Stimulated activated CD4-positive, alpha-beta T cell treated with anti-CD3 and anti-CD28 coated beads, TNF-alpha, amount 100 ng/mL, for 1 hour (primary cell): ENCODE measurements at places on chromosomes 2 and 18.
A peak's percentile ranks its signal among the peaks of the same experiment; 100 is the strongest.

DNA sequence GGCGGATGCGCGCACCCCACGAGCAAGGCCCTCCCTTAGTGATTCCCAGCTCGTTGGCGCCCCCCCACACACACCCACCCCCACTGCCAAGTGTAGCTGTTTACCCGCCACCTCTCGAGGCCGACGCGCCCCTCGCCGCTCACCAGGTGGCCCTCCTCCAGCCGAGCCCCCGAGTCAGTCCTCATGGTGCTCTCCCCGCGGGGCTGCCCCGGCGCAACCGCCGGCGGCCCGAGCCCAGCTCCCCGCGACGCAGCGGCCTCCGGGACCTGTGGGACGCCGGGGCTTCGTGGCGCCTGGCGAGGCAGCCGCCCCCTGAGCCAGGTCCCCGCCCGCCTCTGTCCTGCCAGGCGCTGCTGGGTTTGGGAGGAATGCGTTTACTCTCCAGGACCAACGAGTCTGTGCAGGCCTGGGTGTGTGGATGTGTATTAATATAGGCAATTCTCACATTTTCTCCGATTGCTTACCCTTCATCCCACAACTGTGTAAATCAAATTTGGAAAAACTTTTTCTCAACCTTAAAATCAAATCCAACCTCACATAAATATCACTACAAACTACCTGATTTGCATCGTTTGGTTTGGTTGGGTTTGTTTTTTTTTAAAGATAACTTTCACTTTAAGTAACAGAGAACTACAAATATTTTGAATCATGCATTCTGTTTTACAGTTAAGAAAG, at the start of gene TMEM237:
TSS of gene TMEM237 (minus strand) at position 288 of the 675 bp plus-strand sequence. CDS start at position 185, 103 bp downstream.
- DNase-seq = peak; percentile 7

DNA sequence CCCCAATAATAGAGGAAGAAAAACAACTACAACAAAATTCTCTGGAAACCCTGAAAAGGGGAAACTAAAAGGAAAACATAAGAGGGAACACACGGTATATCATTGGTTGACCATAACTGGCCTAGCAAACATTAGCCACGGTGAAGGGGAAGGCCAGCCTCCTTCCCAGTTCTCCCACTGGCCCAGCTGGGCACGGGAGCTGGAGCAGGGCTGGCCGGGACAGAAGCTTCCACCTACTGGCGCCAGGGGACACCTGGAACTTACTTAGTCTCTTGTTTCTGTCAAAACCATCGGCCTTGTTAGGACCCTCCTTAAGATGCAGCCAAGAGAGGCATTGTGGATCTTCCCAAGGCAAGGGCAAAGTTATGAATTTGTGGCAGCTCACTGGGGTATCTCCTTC, 56.1 kb upstream of the DLGAP1 start:
- DNase-seq = no peak

DNA sequence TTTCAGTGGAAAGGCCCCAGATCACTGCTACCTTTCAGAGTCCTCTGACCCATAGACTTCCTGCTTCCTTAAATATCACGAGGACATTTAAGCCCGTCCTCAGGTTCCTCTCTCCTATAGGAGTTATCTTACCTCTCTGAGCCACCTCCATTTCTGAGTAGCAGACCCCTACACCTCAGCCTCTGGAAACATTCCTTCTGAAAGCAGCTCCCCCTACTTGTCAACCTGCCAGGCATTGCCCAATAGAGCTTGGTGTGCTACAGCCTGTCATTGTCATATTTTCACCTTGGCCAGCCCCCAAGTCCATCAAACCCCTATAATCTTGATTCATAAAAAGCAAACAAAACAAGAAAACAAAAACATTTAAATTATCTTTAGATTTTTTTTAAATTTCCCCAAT, 717.9 kb upstream of the SLC8A1 start:
- DNase-seq = no peak

DNA sequence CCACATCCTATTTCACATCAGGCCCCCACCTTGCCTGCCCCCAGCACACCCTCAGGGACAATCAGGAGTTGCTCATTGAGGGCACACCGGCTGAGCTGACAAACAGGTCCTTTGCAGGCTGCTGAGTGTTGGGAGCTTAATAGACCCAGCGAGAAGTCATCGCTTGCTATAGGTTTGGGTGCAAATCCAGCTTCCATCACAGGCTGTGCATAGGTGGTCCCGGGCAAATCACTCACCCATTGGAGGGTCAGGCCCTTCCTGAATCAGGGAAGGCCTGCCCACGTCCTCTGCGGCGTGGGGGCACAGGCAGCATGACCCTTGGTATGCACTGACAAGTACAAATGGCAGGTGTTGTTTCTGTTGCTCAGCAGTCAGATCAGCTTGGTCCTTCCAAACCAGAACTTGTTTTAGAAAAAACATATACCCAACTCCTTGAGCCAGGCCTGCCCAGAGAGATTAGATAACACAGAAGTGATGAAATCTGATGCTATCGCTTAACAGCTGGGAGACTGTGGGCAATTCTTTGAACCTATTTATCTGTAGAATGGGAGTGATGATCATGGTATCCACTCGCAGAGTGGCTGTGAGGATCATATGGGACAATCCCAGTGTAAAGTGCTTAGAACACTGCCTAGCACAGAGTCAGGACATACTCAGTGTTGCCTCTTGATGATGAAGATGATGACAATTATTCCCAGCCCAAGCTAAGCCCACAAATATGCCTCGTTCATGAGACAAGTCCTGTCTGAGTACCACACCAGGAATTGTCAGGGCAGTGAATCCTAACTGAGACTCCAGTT, 34.9 kb downstream of the SMAD7 start:
- no peak for DNase-seq

DNA sequence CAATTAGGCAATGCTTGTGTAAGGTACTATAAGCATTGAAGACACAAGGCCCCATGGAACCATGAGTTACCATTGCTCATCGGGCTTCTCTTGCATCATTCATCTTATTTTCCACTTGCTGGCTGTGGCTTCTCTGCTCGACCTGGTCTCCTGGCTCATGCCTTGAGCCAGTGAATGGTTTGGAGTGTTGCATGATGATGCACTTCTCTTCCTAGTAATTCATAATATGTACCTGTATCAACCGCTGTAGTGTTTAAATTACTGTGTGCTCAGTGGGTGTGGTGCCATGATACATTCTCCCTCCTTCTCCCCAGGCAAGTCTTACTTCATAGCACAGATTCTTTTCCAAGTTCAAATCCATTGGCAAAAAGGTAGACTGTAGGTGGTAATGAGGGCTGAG, 66.8 kb downstream of the ABCA12 start:
- DNase-seq = no peak

DNA sequence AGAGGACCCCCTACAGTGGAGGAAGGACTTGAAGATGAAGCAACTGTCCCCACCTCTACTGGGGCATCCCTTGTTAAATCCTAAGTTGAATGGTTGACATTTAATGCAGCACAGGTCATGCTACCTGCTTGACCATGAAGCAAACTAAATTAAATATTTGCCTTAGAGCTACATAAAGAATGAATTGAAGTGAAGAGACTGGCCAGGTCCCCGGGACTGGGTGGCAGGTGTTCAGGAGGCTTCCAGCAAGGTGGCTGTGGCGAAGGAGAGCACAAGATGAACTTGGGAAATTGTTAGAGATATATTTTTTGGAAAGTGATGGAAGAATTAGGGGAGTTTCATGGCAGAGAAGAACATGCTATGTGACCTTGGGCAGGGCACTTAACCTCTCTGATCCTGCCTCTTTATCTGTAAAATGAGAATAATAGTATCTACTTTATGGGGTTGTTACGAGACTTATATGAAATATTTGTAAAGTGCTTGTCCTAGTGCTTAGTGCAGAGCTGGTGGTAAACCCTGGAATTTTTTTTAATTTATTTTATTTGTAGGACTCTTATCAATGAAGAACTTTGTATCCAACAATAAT, 37.3 kb downstream of the EFR3B start:
- DNase-seq = no peak

DNA sequence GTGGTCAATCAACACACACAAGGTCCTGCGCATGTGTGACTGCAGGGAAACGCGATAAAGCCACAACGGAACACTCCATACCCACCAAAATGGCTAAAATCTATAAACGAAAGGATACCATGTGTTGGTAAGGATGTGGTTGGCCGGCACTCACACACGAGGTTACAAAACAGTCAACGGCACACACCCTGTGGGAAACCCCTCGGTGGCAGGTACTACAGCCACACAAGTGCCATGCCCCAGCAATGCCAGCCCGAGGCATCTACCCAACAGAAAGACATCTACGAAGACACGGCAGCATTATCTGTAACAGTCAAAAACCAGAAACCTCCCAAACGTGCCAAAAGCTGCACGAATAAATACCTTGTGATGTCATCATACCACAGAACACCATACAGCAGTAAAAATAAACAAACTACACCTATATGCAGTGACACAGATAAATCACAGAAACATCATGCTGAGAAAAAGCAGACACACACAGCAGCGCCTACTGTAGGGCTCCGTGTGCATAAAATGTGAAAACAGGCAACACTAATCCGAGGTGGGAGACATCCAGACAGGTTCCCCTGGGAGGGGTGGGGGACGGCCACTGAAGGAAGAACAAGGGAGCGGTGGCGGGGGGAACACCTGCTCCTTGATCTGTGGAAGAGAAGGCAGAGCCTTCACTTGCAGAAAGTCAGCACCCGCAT, 36.7 kb downstream of the HDAC4 start:
- DNase-seq = no peak

- no peak for DNase-seq
These were observed 4.5 kb downstream of the IDH1 start for GRCh38 chr2:208250388-208250787.

DNA sequence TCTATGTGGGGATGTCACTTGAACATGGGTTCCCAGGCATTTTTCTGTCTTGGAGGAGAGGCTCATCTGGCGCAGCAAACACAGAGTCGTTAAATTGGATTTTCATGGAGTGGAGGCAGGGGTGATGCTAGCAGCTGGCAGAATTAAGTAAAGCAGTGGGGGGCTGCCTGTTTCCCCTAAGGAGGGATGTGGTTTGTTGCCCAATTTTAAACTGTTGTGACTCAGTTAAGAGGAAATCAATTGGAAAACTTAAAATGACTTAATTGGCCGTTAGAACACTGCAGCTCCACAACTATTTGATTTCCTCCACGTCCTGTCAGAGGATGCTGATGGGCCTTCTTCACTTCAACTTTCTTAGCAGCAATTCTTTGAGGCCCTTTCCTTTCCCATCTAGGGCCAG, 354.1 kb upstream of the ATP5MC3 start:
- DNase-seq = no peak

DNA sequence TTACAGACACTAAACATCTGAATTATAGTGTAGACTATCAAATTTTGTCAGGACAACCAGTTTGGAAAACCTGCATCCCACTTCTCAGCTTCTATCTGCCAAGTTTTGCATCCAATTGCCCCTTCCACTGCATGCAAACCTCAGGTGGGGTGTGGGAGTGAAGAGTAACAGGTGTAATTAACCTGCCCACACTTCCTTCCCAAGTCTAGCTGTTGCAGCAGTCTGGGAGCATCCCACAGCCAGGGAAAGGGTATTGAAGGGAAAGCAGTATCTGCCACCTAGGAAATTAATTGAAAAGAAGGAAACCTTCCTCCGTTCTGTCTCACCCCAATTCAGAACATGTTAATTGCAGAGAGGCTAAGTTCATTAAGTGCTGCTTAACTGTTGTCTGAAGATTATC, 189.9 kb downstream of the NCKAP5 start:
- DNase-seq = no peak

GRCh38 chr2:231565887-231566594, 26.6 kb upstream of the TEX44 start:
- no peak for DNase-seq

DNA sequence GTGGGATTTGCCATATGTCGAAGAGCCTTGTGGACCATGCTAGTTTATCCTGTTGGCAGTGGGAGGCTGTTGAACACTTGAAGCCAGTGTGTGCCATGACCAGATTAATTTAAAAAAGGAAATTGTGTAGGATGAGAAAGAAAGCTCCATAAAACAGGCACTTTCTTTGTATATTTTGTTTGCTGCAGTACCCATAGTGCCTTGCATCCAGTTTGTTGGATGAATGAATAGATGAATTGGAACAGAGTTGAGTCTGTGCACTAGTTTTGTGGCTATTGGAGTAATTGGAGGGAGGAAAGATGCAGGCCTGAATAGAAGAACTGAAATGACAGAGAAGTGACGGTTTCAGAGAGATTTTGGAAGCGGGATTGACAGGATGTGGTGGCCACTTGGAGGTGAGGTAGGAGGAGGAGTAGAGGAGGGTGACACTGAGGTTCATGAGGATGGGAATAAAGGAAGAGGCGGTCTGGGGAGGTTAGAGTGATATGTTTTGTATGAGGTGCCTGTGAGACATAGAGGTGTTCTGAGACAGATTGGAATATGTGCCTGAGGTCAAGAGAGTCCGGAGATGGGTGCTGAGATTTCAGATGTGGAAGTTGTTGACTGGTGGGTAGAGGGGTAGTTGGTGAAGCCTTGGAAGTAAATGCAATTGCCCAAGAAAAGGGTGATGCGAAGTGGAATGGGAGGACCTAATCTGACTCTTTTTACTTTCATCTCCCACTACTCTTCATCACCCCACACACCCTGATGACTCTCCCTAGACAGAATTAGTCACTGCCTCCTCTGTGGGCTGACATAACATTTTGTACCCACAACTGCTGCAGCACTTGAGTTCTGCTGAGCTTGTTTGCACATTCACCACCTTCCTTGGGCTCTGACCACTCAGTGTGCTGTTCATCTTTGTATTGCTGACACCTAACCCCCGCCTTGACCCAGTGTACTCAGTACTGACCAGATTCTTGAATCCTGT, 5.1 kb downstream of the DGUOK start:
- DNase-seq = no peak

DNA sequence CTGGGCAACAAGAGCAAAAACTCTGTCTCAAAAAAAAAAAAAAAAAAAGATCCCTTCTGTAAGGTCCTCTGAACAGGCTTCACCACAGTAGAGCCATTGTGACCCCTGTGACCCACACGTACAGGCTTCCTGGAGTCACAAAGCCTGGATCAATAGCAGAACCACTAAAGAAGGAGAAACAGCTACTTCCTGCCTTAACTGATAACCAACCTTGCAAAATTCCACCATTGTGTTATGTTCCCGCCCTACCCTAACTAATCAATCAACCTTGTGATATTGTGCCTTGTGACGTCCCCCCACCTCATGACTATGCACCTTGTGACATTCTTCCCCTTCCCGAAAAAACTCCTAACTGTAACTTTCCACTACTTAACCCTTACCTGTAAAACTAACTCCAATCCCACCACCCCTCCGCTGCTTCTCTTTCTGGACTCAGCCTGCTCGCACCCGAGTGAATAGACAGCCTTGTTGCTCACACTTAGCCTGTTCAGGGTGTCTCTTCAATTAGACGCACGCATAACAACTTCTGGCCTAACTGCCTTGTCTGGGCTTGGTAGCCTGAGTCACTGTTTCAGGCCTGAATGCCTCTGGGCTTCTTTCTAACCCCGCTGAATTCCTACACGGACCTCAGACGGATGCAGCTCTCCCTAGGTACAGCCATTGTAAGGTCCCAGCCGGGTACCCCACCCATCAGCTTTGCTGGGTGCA, 13.9 kb downstream of the SCYGR8 start:
- DNase-seq = no peak

DNA sequence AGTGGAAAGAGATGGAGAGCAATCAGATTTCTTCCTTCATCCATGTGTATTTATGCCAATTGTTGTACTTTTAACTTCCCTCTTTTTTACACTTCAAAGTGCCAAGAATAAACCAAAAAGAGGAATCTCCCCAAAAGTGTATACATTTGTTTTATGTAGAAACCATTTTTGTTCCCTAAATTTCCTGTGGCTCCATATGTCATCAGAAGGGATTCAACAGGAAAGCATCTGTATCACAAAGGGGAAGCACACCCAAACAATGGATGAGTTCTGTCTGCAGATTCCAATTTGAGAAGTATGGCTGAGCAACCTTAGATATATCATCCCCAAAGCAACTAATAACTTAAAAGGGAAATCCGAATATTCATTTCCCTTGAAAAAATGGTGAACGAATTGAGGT, 275.0 kb downstream of the MREG start:
- no peak for DNase-seq

GRCh38 chr2:237299906-237300305, 114.1 kb downstream of the COL6A3 start:
- no peak for DNase-seq
